ENCODE measurements at places on chromosomes 1 and 21.

DNA sequence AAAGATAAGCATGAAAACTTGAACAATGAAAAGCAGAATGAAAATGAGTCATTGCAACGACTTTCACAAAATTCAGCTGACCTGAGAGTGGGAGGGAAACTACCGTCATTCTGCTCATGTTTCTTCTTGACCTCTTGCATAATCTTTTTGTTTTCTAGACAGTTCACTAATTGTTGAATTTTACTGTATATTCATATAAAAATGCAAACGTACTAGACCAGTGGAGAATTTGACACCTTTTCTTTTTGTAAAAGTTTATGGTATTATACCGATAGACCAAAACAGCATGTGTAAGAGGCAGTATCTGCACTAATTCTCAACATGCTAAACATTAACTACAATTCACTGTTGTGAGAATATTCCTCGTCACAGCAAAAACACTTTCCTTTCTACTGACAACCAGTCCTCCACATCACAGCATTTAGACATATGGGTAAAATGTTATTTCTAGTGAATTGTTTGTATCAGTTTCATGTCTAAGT lies 137.8 kb downstream of the GREM2 start:
- no peak for DNase-seq

DNA sequence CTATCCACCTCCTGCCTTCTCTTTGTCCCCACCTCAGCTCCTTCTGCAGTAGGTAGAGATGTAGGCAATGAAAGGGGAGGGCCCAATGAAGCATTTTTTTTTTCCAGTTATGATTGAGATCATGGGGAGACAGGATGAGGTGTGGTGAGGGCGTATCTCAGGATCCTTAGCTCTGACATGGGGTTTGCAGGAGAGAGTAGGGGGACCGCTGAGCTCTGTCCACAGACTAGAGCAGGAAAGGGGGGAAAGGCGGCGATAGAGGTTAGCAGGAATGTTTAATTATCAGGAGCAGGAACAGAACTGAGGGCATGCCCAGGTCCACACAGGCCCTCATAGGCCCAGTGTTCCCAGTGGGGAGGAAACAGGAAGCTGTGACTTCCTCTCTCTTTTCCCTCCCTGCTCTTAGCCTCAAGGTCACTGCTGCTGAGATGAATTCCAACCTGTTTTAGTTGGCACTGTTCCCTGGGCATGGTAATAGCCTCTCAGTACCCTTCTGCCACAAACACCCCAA lies 901 bp upstream of the RXFP4 start:
- DNase-seq, result peak; percentile 50

- peak; percentile 31 for DNase-seq
These were observed 239.9 kb upstream of the IRF2BP2 start for GRCh38 chr1:234849832-234850231.

DNA sequence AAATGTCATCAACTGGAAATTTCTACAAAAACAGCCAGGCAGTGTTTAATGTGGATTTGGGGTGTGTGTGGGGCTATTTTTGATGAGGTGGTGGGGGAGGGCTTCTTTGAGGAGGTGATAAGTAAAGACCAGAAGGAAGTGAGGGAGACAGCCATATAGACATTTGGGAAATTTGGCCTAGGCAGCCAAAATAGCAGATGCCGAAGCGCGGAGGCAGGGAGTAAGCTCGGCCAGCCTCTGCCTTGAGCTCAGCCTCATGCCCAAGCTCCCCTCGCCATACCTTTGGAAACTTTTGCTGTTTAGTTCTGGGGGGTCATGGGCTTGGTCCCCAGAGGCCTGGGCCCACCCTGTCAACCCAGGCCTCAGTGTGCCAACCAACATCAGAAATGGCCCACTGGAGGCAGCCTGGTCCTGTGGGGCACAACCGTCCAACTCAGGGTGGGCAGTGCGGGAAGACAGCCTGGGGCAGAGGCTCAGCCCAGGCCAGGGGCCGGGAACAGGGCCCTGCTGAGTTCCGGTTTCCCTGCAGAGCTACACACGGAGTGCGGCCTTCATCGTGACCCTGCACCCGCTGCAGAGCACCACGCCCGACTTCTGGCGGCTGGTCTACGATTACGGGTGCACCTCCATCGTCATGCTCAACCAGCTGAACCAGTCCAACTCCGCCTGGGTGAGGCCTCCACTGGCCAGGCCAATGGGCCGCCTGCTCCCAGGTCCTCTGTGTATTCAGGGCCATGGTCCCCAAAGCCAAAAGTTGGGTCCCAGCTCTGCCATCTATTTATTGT lies 84.0 kb downstream of the PTPRU start:
- DNase-seq, result no peak

- DNase-seq, result no peak
These were observed 881.0 kb downstream of the AMY1C start for GRCh38 chr1:104630567-104631149.

DNA sequence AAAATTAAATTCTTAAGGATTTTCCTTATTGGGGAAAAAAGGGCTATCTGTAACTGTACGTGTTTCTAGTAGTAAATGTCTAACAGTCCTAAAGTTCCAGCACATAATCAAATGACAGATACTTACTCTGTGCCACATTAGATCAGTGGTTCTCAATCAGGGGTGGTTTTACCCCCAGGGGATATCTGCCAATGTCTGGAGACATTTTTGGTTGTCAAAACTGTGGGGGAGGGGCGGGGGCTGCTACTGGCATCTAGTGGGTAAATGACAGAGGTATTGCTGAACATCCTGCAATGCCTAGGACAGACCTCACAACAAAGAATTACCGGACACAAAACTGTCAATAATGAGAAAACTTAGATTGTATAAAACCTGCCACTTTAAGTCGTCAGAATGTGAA lies 33.4 kb upstream of the PTPRC start:
- DNase-seq, result no peak

DNA sequence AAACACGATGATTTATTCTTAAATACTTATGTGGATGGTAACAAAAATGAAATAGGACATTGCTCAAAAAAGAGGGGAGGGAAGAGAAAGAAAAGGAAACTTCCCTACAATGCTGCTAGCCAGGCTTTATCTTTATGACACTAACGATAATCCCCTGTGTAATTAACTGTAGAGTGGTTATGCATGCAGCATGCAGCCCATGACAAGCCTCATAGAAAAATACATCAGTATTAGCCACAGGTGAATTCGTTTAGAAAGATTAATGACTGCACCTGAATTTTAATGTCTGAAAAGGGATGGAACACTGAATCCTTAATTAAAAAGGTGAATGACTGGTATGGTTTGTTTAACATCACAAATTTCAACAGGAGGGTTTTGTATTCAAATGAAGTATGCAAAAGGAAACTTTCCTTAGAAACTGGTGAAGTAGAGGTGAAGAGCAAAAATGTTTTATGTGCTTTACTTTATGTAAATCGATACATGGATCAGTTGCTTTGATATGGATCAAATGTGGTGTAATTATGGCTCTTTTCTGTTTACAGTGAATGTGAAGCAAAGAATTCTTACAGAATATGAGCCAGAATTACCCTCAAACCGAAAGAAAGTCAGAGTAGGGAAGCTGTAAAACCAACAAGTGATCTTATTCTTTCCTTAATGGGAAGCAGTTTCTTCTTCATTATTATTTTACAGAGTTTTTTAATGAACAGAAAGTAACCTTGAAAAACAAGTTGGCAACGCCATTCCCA lies 569.6 kb upstream of the ADGRL2 start:
- peak; percentile 77 for DNase-seq

GRCh38 chr1:229563241-229563640 lies 4.7 kb upstream of the ABCB10 start:
- peak; percentile 38 for DNase-seq

DNA sequence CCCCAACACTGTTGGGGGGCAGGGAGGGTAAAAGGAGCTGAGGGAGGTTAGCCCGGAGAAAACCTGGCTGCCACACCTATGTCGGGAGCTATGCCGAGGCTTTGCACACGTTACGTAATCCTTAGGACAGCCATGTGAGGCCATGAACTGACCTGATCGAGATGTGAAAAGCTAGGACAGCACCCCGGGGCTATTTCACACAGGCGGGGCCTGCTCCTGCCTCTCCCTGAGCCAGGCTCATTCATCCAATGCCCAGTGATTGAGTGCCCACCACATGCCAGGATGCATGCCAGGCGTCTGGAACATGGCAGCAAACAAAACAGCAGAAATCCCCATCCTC lies 30.2 kb downstream of the LDLRAP1 start:
- DNase-seq, result peak; percentile 63

GRCh38 chr1:150621497-150622302 lies 7.7 kb downstream of the ENSA start:
- DNase-seq, result peak; percentile 42

DNA sequence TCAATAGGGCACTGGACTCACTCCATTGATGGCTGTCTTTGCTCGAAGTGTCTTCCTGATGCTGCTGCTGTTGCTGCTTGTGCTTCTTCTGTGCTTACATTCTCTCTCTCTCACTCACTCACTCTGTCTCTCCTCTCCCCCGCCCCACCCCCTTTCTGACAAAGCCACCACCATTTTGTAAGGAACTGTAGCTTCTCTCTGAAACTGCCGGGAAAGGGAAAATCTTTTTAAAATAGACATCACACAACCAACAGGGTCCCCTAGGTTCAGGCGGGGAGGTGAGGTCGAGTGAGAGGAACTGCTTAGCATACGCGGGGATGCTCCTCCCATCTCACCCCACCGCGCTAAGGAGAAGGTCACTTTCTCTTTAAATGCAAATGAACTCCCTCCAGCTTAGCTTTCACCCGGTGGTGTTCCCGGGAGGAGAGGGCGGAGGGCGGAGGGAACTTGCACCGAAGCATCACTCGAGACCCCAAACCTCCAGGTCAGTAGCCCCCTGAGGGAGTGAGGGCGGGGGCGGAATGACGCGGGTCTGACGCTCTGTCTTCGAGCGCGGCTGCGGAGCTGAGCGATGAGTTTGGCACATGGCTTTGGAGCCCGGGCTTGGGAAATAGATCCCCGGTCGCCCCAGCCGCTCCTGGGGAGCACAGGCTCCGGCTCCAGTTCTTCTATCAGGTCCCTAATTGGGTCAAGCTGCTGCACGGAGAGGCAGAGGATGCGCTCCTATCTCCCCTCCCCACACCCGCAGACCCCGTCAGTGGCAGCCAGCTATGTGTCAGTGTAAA lies at the start of gene CCDC28B:
CCDC28B (plus strand) TSS at position 370 of the 785 bp plus-strand sequence. CDS start 1,341 bp downstream, outside the sequence.
- peak; percentile 60 for DNase-seq

DNA sequence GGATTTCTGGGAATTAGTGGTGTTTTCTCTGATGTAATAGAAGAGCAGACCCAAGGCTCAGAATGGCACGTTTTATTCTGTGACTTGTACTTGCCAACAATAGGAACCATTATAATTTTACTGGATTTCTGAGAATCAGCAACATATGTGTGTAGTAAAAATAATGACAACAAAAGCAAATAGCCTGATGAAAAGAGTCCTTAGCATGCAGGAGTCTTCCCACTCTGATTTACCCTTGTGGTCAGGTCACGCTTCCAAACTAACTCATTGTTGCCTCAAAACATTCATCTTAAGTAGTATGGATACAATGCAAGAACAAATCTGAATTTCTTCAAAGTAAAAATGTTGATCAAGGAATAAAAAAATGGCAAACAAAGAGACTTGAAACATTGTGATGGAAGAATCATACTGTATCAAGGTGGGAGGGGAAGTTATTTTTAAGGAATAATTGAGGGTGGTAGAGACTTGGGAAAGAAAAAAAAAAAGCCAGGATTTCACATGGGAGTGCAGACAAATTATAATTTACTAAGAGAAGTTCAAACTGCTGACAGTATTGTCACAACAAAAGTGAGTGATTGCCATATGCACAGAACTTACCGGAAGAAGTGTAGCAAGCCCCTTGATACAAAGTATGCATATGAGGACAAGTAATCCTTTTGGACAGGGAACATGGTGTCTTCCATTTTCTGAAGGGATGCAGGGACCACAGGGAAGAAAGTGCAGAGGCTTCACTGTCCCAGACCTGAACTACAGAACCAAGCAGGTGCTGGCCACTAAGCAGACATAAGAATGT lies 31.2 kb upstream of the RGL1 start:
- DNase-seq, result no peak

DNA sequence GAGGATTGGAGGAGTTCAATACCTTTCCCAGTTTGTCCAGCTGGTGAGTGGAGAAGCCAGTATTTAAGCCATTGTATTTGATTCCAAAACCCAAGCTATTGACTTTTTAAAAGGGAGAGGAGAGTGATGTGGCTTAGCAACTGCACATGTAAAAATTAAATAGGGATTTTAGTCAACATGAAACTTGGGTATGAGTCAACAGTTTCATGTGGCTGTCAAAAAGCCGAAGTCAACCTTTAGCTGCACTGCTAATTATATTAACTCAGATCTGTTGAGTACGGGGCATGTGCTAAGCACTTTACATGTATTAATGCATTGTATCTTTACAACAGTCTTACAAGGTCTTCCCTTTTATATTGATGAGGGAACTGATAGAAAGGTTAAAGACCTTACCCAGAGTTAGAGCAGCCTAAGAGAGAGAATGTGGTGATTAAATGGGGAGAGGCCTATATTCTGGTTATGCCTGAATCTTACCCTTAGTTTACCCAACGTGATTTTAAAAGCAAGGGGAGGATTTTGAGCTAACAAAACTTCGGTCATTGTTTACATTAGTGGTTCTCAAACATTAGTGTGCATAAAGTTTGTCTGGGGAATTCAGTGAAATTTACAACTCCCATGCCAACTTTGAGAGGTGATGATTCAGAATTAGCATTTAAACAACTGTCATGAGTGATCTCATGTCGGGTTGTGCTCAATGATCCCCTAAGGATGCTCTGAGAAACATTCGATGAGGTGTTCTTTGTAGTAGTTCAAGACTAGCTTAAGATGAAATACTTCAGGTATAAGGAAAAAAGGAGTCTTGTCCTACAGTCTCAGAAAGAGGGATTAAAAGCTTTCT lies 6.9 kb upstream of the SLC35F3 start:
- peak; percentile 77 for DNase-seq

DNA sequence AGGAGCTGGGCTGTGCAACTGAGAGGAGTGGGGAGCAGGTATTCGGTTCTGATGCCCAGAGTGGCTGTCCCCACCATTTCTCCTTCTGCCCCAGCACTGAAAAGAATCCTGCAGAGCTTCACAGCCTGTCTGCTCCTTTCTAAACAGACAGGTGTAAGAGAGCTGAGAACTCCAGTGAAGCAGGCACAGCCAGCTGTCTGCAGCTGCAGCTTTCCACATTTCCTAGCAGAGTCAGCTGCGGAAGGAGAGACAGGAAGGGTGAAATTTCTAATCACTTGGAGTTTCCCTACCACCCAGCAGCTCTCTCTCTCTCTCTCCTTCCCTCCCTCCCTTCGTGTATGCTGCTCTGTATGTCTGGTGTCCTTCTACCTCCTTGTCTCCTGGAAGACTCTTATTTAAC lies 40.5 kb upstream of the GJB5 start:
- DNase-seq, result no peak

- no peak for DNase-seq
These were observed 130.5 kb downstream of the RWDD3 start for GRCh38 chr1:95364546-95364945.

GRCh38 chr1:218482683-218483082 lies 137.5 kb downstream of the TGFB2 start:
- no peak for DNase-seq

- no peak for DNase-seq
These were observed 450.2 kb downstream of the LMO4 start for GRCh38 chr1:87778896-87779295.

GRCh38 chr1:55703726-55704363 lies 488.7 kb upstream of the USP24 start:
- no peak for DNase-seq

GRCh38 chr1:172341697-172342096 lies 78.8 kb upstream of the C1orf105 start:
- no peak for DNase-seq
